ENCODE measurements at places on chromosomes 5 and 9. TPM values are rescaled to one million over a fixed set of nuclear protein-coding genes. Genes with fewer than 3 reads are reported as not detected.

DNA sequence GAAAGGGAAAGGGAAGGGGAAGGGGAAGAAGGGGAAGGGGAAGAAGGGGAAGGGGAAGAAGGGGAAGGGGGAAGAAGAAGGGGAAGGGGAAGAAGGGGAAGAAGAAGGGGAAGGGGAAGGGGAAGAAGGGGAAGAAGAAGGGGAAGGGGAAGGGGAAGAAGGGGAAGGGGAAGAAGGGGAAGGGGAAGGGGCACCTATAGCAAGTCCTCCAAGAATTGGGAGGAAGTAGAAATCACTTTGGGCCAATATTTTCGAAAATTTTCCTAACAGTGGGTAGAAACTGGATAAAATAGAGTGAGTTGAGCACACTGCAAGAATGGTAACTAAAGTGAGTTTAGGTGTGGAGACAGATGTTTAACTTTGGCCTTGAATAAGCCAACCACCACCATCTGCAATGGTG, 915.3 kb downstream of the DNAH5 start:
- DNase-seq = no peak
- no peaks in the 10 kb centered on the region for H3K36me3 ChIP-seq
- H3K27me3 ChIP-seq = no peaks in the 10 kb centered on the region
- no peak overlapping the region for H3K4me3 ChIP-seq
- H3K4me1 ChIP-seq = no peaks in the 10 kb centered on the region

DNA sequence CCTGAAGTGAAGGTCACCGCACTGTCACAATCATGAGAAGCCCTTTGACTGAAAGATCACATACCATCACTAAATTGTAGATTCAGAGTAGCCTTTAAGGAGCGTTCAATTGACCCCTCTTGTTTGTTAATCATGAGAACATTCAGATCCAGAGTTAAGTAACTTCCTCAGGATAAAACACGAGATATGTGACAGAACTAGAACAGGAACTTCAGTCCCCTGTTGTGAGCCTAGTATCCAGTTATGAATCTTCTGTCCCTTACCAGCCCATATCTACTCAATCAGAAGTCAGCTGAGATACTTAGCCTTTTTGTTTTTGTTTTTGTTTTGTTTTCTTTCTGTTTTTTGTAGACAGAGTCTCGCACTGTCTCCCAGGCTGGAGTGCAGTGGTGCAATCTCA, 547.3 kb downstream of the DTWD2 start:
- H3K27me3 ChIP-seq = no peaks in the 10 kb centered on the region
- H3K36me3 ChIP-seq = no peaks in the 10 kb centered on the region
- no peak for DNase-seq

The CMYA5 gene
- 0.22 TPM for total RNA-seq

GRCh38 chr5:92635001-92635461, 946.0 kb downstream of the NR2F1-AS1 start:
- no peaks in the 10 kb centered on the region for H3K4me1 ChIP-seq
- no peaks in the 10 kb centered on the region for H3K27me3 ChIP-seq
- H3K36me3 ChIP-seq = no peaks in the 10 kb centered on the region
- no peak for DNase-seq

DNA sequence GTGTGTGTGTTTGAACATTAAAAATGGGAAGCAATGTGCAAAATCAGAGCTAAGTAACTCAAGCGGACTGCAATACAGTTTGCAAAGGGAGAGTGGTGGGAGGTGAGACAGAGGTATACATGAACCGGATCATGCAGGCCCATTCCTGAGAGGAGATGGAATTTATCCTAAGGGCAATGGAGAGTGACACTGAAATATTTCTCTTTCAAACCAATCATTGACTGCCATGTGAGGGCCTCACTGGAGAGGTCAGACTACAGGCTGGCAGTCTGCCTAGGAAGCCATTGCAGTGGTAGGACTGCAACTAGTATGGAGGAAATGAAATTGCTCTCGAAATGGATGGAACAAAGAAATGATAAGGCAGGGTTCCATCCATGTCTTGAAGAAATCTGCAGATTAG, 34.8 kb downstream of the TNFSF15 start:
- H3K27ac ChIP-seq = no peak overlapping the region
- no peaks in the 10 kb centered on the region for H3K36me3 ChIP-seq
- no peak overlapping the region for H3K4me3 ChIP-seq

GRCh38 chr9:135563039-135563476, 1.5 kb downstream of the PAEP start:
- peaks cover 16% of the 10 kb centered on the region for H3K27me3 ChIP-seq
- H3K4me3 ChIP-seq = no peak overlapping the region
- H3K27ac ChIP-seq = no peak overlapping the region
- H3K36me3 ChIP-seq = no peaks in the 10 kb centered on the region

- H3K36me3 ChIP-seq = no peaks in the 10 kb centered on the region
- no peaks in the 10 kb centered on the region for H3K4me1 ChIP-seq
- no peaks in the 10 kb centered on the region for H3K27me3 ChIP-seq
- no peak overlapping the region for H3K4me3 ChIP-seq
These were observed 525.1 kb downstream of the TAF11L14 start for GRCh38 chr5:18159331-18159730.

GRCh38 chr5:8701251-8701650, 832.3 kb downstream of the MTRR start:
- H3K36me3 ChIP-seq = no peaks in the 10 kb centered on the region
- H3K27me3 ChIP-seq = no peaks in the 10 kb centered on the region

DNA sequence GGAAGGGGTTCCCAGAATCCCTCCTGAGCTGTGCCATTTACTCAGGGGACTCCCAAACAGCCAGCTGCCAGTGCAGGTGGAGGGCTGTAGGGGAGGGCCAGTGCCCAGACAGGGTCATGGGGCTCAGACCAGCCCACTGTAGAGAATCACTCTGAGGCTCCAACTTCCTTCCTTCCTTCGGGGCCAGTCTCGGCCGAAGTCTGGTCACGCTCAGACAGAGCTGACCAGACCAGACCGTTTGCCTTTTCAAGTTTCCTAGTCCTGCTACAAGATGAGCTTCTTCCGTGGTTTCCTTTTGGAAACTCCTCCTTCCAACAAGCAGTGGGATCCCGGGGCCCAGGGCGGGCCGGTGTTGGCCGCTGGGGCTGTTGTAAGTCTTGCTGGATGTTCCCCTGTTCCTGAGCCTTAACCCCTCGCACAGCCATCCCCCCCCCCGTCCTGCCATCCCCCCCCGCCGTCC, 52.6 kb downstream of the SAR1B start:
- peaks cover 59% of the 10 kb centered on the region for H3K36me3 ChIP-seq
- H3K4me3 ChIP-seq = no peak overlapping the region
- peaks cover 7% of the 10 kb centered on the region for H3K4me1 ChIP-seq
- no peaks in the 10 kb centered on the region for H3K27me3 ChIP-seq
- H3K27ac ChIP-seq = no peak overlapping the region

The HAVCR1 gene
- 1.7 TPM for total RNA-seq

The PRR7 gene
- 23.3 TPM for total RNA-seq

- DNase-seq = no peak
- no peaks in the 10 kb centered on the region for H3K4me1 ChIP-seq
- H3K27me3 ChIP-seq = no peaks in the 10 kb centered on the region
- no peak overlapping the region for H3K4me3 ChIP-seq
These were observed 36.5 kb upstream of the ANKRD33B start for GRCh38 chr5:10527281-10527950.

The PCDHB12 gene
- total RNA-seq = not detected

GRCh38 chr5:72065751-72066255, 41.5 kb upstream of the MAP1B start:
- H3K27me3 ChIP-seq = no peaks in the 10 kb centered on the region
- H3K4me1 ChIP-seq = no peaks in the 10 kb centered on the region
- no peaks in the 10 kb centered on the region for H3K36me3 ChIP-seq
- no peak overlapping the region for H3K27ac ChIP-seq
- DNase-seq = no peak

DNA sequence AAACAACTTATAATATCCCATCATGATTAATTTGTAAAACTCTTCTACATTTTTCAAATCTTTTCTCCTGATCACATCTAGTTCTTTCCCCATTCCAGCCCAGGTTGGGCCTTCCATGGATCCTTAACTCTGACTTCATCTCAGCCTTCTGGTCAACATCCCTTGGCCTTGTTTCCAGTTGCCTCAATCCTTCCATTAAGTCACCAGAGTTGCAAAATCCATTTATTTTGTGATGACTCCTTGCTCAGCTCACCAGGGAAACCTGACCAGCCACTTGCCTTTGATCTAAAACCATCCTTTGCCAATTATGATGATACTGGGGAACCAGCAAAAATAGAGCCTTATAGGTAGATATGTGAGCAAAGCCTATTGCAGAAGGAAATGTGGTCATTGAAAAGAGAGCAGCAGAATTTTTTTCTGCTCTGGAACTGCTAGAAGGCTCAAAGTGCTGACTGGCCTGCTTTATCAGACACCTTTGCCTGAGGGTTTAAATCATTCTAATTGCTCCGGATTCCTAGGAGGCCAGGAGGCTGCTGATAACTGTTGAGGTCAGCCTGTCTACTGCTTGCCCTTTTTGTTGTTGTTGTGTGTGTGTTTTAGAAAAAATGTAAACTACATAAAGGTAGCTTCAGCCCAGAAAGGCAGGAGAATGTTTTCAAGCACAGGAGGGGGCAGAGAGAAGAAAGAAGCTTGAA, 512.2 kb upstream of the GRIA1 start:
- H3K27ac ChIP-seq = no peak overlapping the region
- H3K27me3 ChIP-seq = no peaks in the 10 kb centered on the region
- no peak overlapping the region for H3K4me3 ChIP-seq
- DNase-seq = no peak
- H3K36me3 ChIP-seq = no peaks in the 10 kb centered on the region
- H3K4me1 ChIP-seq = no peaks in the 10 kb centered on the region

The TRPM3 gene
- total RNA-seq = not detected

DNA sequence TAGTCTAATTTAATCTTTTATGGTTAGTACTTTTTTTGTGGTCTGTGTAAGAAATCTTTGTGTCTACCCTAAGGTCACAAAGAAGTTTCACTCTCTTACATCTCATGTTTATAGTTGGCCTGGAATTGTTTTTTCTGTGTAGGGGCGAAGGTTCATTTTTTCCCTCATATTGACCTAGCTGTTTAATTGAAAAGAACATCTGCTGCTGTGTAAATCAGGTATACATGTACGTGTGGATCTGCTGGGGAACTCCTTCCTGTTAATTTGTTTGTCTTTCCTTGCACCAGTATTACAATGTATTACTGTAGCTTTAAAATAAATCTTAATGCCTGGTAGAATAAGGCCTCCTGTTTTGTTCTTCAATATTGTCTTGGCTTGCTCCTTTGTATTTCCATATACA, 37.8 kb downstream of the EXOSC2 start:
- no peak overlapping the region for H3K4me3 ChIP-seq
- no peak for DNase-seq
- no peak overlapping the region for H3K27ac ChIP-seq
- no peaks in the 10 kb centered on the region for H3K4me1 ChIP-seq
